Mesenteric fat pad (tissue), 1 donor: ENCODE measurements at places on chromosomes 12 and 14.

GRCh38 chr12:45518291-45519235 lies 210.9 kb upstream of the ARID2 start:
- no peak for DNase-seq

DNA sequence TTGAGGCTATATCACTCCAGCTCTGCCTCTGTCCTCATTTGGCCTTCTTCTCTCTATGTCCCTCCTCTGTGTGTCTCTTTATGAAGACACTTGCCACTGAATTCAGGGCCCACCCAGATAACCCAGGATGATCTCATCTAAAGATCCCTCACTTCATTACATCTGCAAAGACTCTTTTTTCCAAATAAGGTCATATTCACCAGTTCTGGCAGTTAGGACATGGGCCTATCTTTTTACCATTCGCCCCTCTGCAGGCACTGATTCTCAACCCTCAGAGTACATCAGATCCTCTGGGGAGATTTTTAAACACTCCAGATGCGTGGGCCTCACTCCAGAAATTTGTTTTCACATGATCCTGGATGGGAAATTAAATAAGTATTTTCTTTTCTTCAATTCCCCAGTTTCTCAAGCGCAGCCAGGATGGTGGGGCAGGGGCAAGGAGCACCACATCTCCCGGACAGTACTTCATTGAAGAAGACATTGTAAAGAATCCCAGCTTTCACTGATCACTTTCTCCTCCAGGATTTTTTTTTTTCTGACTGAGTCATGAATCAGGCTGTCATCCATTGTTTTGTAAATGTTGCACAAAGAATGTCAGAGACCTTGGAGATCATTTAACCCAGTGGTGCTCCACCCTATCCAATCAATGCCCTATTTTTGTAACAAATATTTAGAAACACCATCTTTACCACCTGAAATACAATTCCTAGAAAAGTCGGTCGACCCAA lies 27.4 kb downstream of the CRACR2A start:
- no peak for DNase-seq

DNA sequence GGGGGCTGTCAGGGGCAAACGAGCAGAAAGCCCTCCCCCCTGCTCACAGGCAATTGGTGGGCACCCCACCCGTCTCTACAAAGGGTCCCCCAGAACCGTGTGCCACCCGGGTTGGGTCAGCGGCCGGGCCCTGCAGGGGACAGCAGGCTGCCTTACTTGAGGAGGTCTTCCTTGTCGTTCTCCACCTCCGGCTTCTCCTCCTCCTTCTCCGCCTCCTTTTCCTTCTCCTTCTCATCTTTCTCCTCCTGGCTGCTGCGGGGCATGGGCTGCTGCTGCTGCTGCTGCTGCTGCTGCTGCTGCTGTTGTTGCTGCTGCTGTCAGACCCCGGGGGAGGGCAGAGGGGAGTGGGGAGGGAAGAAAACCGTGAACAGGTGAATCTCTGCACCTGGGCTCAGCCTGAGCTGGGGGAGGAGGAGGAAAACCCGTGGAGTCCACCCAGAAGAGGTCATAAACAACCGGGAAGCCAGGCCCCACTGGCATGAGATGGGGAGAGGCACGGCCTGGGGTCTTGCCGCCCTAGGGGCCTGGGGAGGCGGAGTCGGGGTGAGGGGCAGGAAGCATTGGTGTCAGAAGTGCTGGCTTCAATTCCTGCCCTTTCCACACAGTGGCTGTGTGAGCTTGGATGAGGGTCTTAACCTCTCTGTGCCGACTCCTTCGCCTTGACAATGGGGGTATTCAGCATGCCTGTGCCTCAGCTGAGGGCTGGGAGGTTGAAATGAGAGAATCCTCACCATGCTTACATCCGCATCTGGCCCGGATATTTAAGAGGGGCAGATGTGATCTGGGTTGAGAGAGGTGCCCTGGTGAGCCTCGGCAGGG lies 107.6 kb downstream of the RFLNA start:
- no peak for DNase-seq

DNA sequence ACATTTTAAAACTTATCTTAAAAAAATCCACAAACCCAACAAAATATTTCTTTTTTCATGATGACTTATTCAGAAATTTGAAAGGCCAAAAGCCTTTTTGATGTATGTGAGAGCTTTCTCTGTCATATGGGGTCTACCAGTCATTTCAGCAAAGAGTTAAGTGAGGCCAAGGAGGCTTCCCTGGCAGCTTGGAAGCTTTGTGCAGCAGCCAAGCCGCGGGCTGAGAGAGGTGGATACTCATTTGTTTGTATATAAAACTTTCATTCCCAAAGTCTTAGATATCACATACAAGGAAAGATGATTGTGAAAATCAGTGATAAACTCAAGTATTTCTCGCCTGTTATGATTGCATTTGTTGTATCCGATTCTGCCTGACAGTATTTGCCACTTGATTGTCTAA lies 48.5 kb upstream of the RNU6-8 start:
- no peak for DNase-seq

GRCh38 chr14:24911324-24912109 lies 138.4 kb downstream of the STXBP6 start:
- no peak for DNase-seq

DNA sequence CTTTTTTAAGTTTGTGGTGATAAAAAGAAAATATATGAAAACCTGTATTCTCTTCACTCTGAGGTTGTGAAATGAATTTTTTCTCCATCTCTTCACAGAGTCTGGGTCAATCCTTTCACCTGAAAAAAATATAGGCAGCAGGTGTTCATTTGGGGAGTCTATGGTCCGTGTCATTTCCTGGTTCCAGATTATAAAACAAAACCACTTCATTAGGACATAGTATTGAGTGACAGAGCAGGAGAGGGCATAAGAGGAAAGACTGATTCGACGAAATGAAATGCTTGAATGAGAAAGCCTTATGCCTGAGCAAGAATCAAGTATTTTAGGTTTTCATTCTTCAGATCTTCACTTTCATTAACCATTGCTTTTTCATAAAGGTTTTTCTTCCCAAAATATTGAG lies 51.8 kb upstream of the NUAK1 start:
- DNase-seq: no peak

GRCh38 chr12:116497051-116497591 lies 62.1 kb upstream of the MAP1LC3B2 start:
- no peak for DNase-seq

DNA sequence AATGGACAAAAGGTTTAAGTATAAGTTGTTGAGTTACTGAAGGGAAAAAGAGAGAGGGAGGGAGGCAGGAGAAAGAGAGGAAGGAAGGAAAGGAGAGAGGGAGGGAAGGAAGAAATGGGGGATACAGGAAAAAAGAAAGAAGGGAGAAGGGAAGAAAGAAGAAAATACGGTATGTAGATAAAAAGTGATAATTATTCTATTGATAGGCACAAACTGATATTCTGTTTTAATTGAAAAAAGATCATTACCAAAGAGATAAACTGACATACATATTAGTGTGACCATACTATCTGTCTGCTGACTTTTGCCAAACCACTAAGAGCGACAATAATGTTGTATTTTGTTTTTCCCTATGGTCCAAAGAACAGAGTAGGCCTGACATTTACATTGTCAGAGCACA lies 154.5 kb downstream of the LRFN5 start:
- no peak for DNase-seq

DNA sequence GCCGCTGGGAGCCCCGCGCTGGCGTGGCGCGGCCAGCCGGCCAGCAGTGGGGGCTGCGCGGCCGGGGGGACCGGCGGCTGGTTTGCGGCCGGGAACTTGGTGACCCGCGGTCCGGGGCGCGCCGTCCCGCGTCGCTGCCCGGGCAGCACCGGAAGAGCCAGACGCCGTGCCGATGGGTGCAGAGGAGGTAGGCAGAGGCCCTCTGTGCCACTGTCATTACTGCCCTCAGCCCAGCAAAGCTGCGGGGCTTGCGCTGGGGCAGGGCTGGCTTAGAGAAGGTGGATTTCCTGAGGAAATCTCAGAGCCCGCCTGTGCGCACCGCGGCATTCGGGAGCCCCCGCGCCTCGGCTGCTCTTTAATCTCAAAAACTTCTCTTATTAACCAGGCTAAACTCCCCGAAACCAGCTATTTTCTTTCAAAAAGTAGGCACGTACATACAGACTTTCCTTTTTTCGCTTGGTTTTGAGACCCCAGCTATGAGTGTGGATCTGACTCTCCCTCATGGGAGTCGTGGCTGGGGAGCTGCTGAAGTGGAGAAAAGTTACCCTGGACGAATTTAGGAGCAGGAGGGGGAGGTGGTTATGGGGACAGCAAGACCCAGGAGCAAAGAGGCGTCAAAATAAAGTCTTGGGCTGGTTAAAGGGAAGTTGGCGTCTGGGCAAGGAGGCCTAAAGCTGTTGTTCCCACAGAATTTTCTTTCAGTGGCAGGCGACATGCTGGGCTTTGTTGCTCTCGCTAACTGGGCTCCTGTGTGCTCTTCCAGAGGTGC lies 802 bp downstream of the SUSD6 start:
- no peak for DNase-seq
